ENCODE measurements at places on chromosomes 12 and 14.

DNA sequence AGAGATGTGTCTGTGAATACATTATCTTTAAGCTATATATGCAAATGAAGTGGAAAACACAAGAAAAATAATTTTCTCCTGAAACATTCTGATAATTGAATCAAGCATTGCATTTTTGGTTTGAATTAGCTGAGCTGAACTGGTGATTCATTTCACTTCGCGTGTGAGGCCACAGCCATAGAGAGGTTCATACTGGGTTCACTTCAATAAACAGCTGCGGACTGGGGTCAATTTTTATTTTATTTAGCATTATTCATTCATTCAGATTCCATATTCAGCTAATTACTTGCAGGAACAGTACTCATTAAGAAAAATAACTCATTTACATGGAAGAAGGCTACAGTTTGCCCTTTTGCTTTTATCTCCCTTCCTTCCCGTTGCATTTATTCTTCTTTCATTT, 195.2 kb upstream of the LRIG3 start:
- no peak for DNase-seq

- DNase-seq: no peak
Measured at GRCh38 chr14:69652942-69653684, 41.7 kb downstream of the SUSD6 start.

DNA sequence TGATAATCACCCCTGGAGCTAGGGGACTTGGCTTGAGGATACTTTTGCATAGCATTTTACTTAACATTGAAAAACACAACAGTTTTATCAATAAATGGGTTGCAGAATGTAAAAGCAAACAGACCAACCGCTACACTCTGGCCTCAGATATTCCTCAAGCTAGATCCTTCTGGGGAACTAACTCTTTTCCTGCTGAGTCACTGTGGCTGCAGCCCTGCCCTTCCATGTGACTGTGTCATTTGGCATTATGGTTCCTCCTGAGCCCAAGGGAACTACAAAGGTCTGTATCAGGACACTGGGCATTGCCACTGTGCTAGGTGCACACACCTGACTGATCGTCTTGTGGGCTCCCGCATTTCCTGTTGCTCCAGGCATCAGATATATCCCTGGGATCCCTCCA, 56.6 kb downstream of the TTC9 start:
- no peak for DNase-seq

GRCh38 chr12:6699259-6699988, 1.2 kb downstream of the PIANP start:
- DNase-seq: no peak
